T-helper 9 cell (primary cell): ENCODE measurements at places on chromosomes 1 and 21.

- DNase-seq: no peak
Measured at GRCh38 chr1:214506972-214507431, 44.4 kb downstream of the PTPN14 start.

DNA sequence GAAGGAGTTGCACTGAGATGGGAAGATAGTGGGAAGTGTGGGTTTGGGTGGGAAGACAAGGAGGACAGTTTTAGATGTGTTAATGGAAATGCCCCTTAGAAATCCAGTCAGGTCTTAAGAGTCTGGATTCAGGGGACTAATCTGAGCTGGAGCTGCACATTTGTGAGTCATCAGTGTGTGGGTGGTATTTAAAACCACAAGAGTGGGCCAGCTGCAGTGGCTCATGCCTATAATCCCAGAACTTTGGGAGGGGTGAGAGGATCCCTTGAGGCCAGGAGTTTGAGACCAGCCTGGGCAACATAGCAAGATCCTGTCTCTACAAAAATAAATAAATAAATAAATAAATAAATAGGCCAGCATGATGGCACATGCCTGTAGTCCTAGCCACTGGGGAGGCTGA, 40.9 kb upstream of the SLC6A9 start:
- no peak for DNase-seq

DNA sequence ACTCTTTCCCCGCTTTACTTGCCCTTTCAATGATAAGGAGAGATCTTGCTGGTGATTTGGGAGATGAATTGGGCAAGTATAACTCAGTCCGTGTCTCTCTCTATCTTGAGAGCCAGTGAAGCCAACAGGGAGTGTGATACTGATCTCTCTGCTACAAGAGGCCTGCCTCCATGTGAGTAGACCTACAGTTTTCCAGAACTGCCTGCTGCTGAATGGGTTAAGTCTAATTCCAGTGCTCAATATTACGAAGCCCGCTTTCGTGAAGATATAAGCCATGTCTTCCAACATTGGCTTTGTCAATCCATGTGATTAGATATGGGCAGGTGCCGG, 92.6 kb downstream of the ADCY10 start:
- DNase-seq: no peak

GRCh38 chr21:28798798-28799197, 193.9 kb downstream of the LTN1 start:
- DNase-seq: no peak

GRCh38 chr1:160261893-160262794, at the start of gene DCAF8:
TSS of gene DCAF8 (minus strand) at chr1:160262549. CDS start at chr1:160244008, 18,541 bp downstream.
- DNase-seq: peak; percentile 95

GRCh38 chr1:788835-789234, 102.4 kb upstream of the OR4F16 start:
- no peak for DNase-seq

DNA sequence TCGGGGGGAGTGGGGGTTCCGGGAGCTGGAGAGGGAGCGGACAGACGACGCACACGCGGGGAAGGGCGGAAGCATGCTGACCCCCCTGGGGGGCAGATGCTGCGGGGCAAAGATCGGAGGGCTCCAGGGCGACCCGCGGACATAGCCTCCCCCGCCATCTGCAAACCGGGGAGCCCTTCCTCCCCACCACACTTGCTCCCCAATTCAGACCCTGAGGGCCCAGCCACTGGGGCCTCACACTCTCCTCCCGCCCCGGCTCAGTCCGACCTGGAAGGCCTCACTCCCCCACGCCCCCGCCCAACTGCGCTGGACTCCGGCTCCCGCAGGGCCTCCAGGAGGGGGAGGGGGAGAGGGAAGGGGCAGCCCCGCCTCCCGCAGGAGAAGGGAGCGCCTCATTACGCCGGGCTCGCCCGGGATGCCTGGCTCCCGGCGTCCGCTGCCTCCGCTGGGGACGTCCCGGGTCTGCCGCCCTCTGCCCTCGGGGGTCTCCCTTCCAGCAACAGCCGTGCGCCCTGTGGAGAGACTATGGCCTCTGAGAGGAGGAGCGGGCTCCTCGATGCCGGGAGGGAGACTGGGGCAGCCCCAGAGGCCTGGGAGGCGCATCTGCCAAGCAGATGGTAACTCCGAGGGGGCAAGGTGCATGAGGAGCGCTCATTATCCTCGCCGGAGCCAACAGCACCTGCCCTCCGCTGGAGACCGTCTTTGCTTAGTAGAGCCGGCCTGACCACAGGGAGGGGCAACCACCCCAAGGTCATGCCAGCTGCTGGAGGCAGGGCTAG, 636 bp upstream of the CAMK2N1 start:
- DNase-seq: no peak

- no peak for DNase-seq
Measured at GRCh38 chr21:44695184-44695583, 1.8 kb upstream of the KRTAP10-12 start.

DNA sequence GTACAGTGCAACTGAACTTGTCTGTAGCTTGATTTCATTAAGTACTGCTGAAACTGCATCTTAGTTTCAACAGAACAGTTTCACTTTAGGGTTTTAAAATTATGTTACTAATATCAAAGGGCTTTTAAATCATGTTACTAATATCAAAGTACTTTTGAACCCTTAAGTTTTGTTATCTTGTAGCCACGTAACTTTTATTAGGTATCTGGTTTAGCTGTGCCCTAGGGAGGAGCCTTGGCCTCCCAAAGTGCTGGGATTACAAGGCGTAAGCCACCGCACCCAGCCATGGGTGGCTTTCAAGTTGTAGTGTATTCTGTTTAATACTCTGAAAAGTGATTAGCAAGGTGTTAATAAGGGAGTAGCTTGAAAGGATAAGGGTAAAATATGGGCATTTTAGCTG, 2.0 kb downstream of the KDM4A start:
- no peak for DNase-seq

- DNase-seq: no peak
Measured at GRCh38 chr21:40613546-40614030, 233.4 kb downstream of the DSCAM start.

GRCh38 chr21:37199057-37199924, 67.8 kb downstream of the VPS26C start:
- DNase-seq: no peak

GRCh38 chr1:48820491-48820890, 43.8 kb upstream of the BEND5 start:
- DNase-seq: no peak

DNA sequence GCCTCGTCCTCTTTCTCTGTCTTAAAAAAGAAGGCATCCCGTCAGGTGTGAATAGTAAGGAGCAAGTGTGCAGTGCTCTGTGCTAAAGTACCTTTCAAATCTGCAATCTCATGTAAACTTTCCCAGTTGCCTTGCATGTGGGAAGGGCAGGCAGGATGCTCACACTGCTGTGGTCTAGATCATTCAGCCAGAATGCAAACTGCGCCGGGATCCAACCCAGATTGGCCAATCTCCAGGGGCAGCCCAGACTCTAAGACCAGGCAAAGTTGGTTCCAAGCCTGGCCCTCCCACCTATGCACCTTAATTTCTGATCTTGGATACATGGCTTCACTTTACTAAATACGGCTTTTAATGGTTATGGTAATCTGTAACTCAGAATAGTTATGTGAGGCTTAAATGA, 3.2 kb upstream of the MAP1LC3C start:
- no peak for DNase-seq

- DNase-seq: no peak
Measured at GRCh38 chr1:109484519-109484975, 842 bp downstream of the ATXN7L2 start.

GRCh38 chr1:190837888-190838287, 360.2 kb upstream of the BRINP3 start:
- DNase-seq: no peak

DNA sequence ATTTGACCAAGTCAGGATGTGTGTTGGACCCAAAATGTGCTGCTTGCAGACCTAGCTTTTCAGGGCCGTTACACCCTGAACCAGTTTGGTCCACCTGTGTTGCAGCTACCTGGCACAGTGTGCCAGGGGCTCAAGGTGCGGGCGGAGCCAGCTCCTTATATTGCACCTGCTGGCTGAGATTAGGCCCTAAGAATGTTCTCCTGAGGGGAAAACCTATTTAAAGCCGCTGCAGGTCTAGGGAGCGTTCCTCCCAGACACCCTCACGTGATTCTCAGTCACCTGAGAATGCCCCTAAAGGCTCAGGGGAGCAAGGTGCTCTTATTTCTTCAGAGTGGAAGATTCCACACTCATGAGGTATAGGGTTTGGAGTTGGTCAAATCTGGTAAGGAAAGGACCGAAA, 12.0 kb downstream of the GSTM3 start:
- DNase-seq: no peak

GRCh38 chr1:236944556-236944955, 59.7 kb downstream of the MT1HL1 start:
- DNase-seq: no peak

DNA sequence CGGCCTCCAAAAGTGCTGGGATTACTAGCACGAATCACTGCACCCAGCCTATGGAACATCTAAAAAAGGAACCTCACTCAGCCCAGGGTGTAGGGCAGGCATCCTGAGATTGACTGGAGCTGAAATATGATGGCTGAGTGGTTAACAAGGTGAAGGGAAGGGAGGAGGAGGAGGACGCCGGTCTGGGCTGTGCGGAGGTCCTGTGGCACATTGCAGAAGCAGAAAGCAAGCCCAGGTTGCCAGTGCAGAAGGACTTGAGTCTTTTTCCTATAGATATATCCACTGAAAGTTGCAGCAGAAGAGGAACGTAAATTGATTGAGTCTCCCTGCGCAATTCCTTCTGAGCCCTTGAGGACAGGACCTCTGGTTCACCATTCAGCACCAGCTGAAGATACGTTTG, 1.5 kb upstream of the KIF17 start:
- DNase-seq: no peak

GRCh38 chr1:65393347-65393746, 27.1 kb upstream of the LEPR start:
- DNase-seq: no peak

- DNase-seq: no peak
Measured at GRCh38 chr1:98196012-98196411, 275.2 kb upstream of the DPYD start.

- no peak for DNase-seq
Measured at GRCh38 chr1:57361516-57361915, 62.3 kb downstream of the DAB1 start.

GRCh38 chr1:246647113-246647512, 77.1 kb upstream of the SCCPDH start:
- no peak for DNase-seq

DNA sequence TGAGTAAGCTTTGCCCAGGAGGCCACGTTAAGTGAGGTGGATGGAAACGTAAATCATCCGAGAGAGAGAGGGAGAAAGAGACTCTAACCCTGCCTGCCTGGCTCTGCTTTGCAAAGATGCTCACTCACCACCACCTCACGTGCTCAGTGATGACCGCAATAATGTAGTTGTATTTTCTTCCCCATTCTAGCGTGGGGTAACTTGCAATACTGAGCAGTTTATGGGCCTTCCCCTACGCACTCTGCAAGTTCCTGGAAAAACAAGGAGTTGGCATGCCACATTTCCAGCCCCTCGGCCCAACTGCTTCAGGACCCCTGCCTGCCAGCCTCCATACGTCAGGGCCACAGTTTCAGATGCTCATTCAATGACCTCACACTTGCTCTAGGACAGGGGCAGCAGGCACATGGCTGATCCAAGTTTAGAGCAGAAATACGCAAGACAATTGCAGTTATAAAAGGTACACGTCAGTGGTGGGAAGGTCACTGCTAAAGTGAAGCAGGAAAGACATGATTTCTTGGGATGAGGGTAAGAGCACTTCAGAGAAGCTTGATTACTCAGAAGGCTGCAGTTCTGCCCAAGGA, 112.5 kb upstream of the RAB4A start:
- no peak for DNase-seq

- no peak for DNase-seq
Measured at GRCh38 chr1:109027841-109028240, 14.1 kb downstream of the WDR47 start.

DNA sequence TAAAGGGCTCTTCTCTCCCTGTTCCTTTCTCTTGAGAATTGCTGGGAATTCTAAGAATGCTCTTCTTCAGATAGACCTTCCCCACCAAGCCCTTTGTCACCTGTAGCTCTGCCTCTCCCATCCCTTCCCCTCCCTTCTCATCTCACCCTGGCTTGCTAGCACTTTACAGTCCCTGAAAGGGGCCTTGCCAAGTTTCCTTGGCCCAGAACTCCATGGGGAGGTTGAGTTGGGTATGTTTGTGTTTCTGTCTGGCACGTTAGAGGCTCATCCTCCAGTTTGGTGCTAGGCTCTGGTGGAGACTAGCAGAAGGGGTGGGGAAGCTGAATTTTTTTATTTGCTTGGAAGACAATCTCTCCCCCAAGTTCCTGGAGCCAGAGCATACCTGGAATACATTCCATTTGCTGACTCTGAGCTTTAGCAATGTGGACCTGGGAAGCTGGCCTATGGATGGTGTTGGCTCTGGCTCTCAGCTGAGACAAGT, 4.9 kb downstream of the CGN start:
- no peak for DNase-seq

DNA sequence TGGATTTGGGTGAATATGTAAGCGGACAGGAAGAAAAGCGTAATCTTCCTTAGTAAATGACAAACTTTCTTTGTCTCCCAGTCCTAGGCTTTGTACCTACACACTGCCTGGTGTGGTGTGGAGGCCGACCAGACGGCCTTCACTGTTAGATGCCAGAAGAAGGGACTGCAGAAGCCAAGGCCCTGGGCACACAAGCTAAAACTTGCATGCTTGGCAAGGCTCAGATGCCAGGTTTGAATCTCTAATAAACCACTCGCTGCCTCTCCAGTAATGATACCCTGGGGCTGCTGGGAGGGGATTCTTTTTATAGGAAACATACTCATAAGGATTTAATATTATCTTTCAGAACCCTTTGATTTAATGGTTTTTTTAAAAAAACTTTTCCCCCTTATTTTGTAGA, 263.8 kb downstream of the PTPRC start:
- DNase-seq: no peak

GRCh38 chr1:109783436-109783835, 19.7 kb upstream of the EPS8L3 start:
- DNase-seq: no peak

- DNase-seq: no peak
Measured at GRCh38 chr1:183983371-183984105, 54.0 kb downstream of the COLGALT2 start.

DNA sequence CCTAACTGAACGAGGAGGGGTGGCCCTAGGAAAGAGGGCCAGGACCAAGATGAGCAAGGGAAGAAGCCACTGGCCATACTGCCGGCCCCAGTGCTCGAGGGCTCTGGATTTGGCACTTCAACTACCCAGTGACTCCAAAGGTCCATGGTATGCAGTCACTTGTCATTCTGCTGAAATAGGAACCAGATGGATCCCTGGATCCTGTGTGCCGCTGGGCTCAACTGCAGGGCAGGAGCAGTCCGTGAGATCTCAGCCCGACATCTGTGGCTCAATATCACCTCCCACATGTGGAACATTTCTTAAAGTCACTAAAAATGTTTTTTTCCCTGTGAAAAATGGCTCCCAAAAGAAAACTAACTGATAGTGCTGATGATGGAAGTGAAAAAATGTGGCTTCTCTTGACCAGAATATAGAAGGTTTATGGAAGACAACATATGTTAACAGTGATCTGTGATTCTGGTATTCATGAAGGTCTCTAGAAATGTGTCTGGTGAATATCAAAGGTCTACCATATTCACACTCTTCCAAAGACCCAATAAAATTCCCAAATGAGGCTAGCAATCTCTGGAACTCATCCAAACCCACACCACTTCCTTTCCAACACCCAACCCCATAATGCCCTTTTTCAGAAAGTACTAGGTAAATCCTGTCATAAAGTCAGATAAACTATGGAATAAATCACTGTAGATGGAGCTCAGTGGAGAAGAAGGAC, 24.1 kb downstream of the PAFAH2 start:
- DNase-seq: no peak

- no peak for DNase-seq
Measured at GRCh38 chr1:150574260-150575071, 4.9 kb downstream of the MCL1 start.

GRCh38 chr21:46557919-46558392, 46.9 kb downstream of the S100B start:
- DNase-seq: no peak

GRCh38 chr1:200367841-200368534, 41.8 kb downstream of the ZNF281 start:
- DNase-seq: no peak
